Tongue (tissue), 3 donors: ENCODE measurements at places on chromosomes 11 and 22. TPM values are rescaled to one million over a fixed set of nuclear protein-coding genes. Genes with fewer than 3 reads are reported as not detected.

- DNase-seq = no peak
Measured at GRCh38 chr11:12166299-12167060, 56.1 kb downstream of the MICAL2 start.

DNA sequence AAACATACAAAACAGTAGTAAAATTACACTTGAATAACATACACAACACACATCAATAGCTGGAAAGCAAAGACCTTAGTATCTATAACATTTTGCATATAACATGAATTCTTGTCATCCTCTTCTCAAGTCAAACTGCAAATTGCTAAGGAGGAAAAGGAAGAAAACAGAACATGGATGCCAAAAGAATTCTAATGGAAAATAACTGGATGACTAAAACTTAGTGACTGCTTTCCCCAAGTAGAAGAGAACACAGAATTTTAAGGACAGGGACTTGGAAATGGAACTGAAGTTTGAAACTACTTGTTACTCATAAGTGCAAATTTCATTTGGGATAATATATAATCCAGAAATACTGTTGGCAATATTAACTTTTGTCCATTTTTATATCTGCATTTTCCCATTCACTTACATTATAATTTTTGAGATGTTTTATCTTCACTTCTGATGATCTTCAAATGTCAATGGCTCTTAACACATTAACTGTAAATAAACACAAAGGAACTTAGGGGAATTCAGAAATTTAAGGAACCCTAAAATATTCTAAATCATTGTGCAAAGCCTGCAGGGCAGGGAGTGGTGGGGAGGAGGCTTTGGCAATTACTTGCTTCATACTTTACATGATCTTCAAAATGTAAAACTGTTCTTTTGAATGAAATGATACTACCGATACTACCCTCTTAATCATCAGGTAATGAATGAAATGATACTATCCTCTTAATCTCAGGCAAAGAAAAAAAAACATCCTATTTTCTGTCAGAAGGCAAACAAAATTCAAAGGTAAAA, 9.9 kb downstream of the MTMR2 start:
- no peak for DNase-seq

DNA sequence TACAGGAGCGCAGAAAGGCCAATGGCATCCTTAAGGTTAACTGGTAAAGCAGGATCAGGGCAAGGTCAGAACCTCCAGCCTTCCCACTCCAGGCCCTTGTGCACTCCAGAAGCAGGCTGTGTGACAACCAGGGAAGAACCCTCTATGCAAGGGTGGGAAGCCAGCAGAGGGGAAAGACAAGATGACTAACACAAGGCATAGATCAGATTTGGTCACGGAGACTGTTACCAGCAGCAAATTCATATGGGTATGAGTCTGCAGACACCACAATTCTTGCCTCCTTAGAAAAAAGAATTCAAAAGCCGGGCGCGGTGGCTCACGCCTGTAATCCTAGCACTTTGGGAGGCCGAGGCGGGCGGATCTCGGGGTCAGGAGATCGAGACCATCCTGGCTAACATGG, 39.8 kb upstream of the MTNR1B start:
- DNase-seq = no peak

GRCh38 chr11:65585396-65586246, 9.8 kb downstream of the EHBP1L1 start:
- DNase-seq = no peak

GRCh38 chr11:121670805-121671282, 218.1 kb upstream of the SORL1-AS1 start:
- DNase-seq = peak; percentile 69

GRCh38 chr11:32831221-32831620, 1.5 kb downstream of the PRRG4 start:
- no peak for DNase-seq

CECR2 gene
- 10.4 TPM for total RNA-seq

SCN3B gene
- 18.5 TPM for total RNA-seq
